ENCODE measurements at places on chromosomes 5 and 9.

DNA sequence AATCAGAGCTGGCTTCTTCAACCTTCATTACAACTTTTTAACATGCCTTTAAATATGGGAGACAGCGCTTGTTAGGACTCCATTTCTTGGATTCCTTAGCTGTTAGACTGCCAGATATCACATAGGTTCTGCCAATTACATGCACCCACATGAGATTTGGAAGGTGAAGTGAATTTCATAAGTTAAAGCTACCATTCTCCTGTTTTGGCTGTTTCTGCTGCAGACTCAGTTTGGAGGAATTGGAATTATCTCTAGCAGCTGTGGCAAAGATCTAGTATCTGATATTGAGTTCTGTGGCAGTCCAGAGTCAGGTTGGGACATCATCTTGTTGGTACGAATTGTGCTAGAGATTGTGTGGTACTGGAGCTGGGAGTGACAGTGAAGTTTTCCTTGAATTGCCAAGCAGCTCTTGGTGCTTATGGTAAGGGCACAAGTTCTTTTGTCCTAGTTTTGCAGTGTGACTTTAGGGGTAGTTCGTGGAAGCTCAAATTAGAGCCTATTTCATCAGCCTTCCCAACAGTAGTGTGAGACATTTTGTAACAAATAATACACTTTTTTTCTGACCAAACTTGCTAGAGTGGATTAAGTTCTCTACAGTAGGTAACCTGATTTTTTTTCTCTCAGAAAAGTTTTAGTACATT, 9.1 kb upstream of the PJA2 start:
- no peak for DNase-seq

GRCh38 chr5:139078345-139078744, 119.8 kb downstream of the SIL1 start:
- no peak for DNase-seq

GRCh38 chr9:8860925-8861324, 1061.3 kb upstream of the DMAC1 start:
- DNase-seq: no peak

DNA sequence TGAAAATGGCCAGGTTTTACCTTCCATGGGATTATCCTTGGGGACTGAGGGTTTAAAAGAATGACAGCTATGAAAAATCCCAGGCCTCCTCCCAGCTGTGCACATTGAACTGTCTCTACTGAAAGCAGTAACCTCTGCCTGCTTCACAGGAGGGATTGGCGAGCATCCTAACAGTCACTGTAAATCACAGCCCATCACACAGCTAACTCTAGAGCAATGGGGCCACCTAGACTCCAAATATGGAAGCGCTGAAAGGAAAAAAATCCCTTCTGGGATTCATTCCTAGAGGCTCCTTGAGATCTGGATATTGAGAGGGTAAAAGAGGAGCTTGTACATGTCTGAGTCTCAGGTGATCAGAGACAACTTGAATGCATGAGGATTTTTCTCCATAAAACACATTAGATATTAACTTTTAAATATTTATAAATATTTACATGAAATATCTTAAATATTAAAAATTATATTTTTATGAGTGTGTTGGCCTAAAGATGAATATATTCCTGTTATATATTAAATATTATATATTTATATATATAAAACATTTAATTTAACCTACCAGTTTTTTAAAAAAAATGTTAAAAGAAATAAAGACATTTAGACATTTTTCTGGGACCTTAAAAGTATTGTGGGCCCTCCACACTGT, 133.8 kb upstream of the SLC24A2 start:
- DNase-seq: no peak

- no peak for DNase-seq
These were observed 363.1 kb downstream of the PRELID2 start for GRCh38 chr5:145471831-145472612.

- DNase-seq: no peak
These were observed 108.2 kb upstream of the NR3C1 start for GRCh38 chr5:143511736-143512135.

GRCh38 chr9:79542735-79543620, 28.8 kb upstream of the TLE4 start:
- DNase-seq: no peak

DNA sequence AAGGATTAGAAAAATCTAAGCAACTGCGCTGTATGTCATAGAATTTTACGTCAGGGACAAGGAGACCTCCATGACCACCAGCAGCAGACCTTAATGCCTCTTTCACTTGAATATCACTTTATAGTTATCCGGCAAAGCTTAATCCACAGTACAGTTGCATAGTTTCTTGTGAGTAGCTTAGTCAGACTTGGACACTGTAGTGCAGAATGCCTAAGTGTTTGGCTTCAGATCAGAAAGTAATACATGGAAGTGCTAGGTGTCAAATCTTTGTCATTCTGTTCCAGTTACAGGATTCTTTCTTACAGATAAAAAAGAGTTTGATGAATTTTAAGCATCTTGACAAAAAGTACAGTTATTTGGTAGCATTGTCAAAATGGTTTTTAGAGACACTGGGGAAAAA, 239.9 kb upstream of the PAPPA start:
- DNase-seq: no peak

DNA sequence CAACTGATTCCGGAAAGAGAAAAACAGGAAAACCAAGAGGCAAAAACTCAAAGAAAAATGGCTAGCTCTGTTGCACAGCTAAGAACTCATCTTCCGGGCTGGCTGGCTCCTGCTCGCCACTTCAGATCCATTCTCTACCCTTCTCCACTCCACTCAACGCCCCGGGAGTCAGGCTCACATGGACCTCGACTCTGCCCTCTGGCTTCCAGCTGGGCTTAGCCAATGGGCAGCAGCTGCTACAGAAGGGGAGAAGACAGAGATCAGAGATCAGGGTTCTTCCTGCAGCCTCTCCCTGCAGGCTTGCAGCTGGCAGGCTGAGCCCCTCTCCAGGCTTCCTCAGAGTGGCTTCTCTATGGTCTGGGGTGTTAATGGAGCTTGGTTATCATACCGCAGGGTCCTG, 187.5 kb downstream of the MED10 start:
- no peak for DNase-seq

DNA sequence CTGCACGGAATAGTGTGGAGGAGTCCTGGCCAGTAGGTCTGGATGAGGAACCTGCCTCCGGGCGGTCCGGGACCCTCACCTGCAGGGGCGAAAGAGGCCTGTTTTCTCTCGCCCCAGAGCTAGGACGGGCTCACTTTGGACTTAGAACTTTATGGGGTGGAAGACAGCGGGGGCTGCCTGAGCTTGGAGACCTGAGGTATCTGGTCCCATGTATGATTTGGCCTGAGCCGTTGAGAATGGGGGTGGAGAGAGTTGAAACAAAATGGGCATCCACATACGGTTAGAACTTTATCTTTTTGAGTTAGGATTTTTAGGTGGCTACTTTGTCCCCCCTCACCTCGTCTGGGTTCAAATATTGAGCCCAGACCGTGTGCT, 681 bp upstream of the ETF1 start:
- DNase-seq: no peak

- no peak for DNase-seq
These were observed 4.4 kb upstream of the TOR4A start for GRCh38 chr9:137273095-137273490.

GRCh38 chr5:110956280-110956912, 115.1 kb upstream of the TSLP start:
- DNase-seq: no peak

- no peak for DNase-seq
These were observed 355.4 kb upstream of the PDE4D start for GRCh38 chr5:60248901-60249300.

GRCh38 chr9:69380811-69381210, 55.8 kb downstream of the ENTREP1 start:
- no peak for DNase-seq

DNA sequence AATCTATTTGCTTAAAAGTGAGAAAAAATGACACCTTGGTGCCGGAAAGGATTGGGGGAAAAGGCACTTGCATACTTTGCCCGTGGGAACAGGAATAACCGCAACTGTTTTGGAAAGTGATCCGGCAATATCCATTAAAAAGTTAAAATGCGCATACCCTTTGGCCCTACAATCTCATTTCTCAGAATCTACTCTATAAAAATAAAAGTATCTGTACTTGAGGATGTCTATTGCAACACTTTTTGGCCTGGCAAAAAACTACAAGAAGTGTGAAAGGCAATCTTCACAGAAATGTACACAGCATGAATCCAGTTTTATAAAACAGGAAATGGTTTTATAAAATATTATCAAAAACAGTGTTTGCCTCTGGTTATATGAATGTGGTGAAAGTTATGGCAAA, 58.3 kb upstream of the NFIL3 start:
- no peak for DNase-seq

DNA sequence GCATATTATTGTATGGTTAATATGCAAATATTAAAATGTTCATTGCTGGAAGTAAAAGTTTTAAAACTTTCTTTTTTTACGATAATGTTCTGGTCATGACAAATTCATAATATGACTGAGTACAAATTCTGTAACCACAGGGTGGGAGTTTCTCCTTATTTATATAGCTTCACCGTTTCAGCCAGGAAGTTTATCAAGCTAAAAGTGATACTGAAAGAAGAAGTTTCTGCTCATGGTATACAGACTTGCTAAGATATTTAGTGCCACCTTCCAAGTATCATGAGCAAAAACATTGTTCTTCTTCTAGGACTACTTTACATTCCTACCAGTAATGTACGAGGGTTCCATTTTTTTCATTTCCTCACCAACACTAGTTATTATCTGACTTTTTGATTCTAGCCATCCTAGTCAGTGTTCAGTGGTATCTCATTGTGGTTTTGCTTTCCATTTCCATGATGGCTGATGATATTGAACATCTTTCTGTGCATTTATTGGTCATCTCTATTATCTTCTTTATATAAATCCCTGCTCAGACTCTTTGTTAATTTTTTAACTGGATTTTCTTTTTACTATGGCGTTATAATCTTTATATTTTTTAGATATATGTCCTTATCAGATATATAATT, 94.2 kb upstream of the PRRC1 start:
- DNase-seq: no peak

DNA sequence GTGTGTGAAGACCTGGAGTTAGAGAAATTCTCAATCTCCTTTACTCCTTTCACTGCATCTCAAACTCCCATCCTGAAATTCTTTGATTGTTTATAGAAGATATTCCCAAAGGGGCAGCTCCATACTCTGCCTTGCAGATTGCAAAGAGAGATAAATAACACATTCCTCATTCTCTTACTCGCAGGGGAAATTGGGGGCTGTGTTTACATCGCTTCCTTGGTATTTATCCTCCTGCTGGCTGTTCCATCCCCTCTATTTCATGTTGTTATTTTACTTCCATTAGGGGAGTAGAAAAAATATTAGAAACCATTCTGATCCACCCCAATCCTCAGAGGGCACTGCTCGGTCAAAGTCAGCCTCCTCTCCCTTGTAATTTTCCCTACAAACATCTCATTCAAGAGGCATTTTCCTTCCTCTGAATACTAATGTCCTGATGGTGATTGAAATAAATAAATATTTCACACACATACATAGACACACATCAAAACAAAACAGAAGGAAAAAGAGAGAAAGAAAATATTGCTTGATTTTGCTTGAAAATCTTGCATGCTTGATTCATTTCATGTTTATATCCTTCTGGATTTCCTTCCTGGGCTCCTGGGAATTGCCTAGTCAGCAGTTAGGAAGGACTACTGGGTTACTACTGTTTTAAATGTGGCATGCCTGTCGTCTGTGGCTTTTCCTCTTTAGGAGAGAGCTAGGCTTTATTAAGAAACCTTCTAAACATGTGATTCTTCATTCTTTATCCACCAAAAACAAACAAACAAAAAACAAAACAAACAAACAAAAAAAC, 420.1 kb upstream of the PAPPA start:
- DNase-seq: no peak

- DNase-seq: no peak
These were observed 416.6 kb downstream of the PLK2 start for GRCh38 chr5:58043032-58043945.

DNA sequence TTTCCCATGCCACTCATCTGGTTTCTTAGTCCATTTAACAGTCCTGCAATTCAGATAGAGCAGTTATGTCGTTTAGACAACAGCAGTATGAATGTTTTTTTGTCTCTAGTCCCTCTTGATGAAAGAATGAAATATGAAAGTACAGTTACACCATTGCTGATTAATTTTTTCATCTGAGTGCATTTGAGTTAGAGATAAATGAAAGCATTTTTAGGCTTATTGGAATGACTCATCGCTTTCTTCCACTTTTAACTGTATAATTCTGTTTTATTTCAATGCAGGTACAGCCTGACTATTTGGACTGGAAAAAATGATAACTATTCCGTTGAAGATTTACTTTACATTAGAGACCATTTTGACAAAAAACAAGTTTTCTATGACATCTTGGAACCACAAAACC, 28.7 kb downstream of the ANKRD34B start:
- DNase-seq: no peak

DNA sequence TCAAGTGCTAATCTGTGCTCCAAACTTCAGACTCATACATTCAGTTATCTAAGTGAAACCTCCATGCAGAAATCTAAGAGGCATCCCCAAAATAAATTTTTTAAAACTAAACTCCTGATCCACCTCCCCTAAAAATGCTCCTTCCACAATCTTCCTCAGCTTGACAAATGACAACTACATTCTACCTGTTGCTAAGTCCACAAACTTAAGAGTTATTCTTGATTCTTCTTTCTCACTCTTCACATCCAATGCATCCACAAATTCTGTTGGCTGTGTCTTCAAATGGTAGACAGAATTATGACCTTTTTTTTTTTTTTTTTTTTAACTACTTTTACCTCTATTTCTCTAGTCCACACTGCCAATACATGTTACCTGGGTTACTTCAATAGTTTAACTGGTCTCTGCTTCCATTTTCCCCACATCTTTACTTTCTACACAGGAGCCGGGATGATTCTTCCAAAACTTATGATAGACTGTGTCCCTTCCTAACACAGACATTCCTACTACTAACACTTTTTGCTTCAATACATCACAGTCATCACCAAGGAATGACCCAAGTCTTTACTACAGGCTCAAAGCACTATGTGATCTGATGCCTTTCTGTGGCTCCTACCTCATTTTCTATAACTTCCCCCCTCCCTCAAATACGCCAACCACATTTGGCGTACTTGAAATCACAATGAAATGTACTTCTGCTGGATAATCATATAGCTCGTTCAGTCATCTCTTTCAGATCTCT, 143.6 kb downstream of the PDE4D start:
- DNase-seq: no peak

GRCh38 chr9:124869986-124870560, 8.1 kb downstream of the ARPC5L start:
- peak; percentile 88 for DNase-seq

DNA sequence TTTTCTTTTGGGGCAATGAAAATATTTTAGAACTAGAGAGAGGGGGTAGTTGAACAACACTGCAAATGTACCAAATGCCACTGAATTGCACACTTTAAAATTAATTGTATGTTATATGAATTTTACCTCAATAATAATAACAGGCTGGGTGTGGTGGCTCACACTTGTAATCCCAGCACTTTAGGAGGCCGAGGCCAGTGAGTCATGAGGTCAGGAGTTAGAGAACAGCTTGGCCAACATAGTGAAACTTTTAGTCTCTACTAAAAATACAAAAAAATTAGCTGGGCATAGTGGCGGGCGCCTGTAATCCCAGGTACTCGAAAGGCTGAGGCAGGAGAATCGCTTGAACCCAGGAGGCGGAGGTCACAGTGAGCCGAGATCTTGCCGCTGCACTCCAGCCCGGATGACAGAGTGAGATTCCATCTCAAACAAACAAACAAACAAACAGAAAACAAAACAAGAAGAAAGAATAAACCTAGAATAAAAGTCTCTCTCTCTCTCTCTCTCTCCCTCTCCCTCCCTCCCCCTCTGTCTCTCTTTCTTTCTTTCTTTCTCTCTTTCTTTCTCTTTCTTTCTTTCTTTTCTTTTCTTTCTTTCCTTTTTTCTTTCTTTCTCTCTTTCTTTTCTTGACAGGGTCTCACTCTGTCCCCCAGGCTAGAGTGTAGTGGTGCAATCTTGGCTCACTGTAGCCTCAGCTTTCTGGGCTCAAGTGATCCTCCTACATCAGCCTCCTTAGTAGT, 91.1 kb downstream of the BASP1 start:
- no peak for DNase-seq
